Daoy (cell line): ENCODE measurements at places on chromosomes 1 and 21.

DNA sequence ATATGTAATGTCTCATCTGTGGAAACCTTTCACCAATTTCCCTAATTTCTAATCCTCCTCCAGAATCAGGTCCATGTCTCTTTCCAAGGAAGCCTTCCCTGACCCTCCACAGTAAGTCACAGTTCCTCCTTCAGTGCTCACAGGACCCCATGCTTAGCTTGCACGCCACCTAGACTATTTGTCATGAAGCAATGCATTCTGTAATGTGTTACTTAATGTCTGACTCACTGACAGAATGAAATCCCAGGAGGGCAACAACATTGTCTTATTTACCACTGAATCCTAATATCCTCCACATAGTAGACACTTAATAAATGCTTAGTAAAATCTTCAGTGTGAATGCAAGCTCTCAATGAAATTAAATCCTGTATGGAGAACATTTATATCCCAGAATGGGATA lies 245.9 kb upstream of the PLD5 start:
- peak; percentile 33 for DNase-seq

DNA sequence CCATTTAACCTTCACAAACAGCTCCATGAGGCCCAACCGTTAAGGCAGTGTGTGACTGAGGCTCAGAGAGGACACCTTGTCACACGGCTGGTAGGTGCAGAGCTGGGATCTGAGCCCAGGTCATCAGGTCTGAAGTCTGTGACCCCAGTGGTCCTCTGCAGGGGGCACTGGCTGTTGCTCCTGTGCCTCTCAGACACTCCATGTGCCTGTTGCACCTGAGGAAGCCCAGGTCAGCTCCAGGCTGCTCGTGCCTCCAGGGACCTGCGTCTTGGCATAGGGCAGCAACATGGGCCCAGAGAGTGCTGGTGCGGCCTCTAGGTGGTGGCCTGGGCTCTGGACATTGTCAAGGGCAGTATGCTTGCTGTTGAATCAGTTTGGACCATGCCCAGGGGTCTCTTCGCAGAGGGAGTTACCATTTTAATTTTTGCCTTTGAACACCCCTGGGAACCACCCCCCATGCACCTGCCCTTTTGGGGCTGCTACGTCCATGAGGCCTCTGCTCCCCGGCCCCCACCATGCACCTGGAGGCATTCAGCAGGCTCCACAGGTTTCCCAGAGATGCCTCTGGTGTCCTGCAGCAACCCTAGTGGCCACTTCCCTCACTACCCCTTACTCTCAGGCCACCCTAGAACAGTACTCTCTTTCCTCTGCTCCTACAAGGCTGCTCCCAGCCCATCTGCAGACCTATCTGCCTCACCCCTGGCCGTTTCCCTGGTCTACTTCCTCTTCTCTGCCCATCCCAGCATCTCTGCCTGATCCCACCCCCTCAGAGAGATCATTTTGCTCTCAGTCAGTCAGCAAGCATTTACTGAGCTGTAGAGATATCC lies 25.2 kb upstream of the EPS8L3 start:
- no peak for DNase-seq

DNA sequence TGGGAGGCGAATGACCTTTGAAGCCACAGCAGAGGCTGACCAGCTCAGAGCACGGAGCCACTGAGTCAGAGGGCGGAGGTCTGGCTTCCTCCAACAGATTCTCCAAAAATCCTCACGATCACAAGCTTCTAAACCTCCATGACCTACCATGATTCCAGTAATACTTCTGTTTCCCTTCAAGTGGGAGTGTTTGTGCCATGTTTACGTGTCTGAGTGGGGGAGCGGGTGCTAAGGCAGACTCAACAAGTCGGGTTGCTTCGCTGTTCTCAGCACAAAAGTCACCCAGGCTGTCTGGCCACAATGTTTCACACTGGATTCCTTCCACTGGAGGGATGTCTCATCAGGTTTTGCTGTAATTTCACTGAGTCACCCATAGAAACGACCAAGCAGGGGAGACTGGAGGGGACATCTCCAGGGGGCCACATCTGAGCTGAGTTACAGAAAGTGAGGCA lies 86.2 kb downstream of the SLC66A1 start:
- peak; percentile 90 for DNase-seq

DNA sequence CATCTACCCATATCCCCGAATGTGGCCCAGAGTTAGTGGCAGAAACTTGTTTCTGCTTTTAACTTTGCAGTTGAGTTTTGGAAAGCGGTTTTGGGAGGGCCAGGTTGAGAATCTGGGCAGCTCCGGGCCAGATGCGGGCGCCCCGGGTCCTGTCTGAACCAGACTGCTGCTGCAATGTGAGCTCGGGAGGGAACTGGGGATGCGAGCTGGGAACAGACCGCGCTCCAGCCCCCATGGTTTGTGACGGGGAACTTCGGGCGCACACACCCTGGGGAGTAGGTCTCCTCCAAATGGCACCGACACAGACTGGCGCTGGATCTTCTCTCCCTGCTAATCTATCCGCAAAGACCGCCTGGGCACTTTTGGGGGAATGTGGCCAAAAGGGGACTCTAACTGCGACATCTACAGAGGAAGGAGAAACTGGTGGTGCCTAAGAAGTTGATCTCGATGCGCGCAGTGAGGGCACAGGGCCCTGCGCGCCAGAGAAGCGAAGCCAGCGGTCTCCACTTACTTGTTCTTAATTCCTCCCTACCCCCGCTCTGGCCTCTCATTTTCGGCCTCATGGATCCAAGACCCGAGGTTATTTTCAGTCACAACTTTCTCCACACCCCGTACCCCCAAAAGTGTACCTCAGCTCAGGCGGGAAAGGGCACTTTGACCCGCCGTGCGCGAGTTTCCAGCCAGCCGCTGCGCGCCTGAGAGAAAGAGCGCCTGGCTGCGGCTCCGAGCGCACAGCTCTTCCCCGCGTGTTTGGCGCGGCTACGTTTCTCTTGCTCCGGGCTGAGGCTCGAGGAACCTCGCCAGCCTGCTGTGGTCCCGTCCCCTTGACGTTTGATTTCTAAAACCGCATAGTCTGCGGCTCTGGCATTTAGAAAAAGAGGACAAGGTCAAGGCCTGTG lies 411.0 kb upstream of the ESRRG start:
- peak; percentile 10 for DNase-seq

- DNase-seq: no peak
Measured at GRCh38 chr1:20417581-20417980, 68.4 kb downstream of the CAMK2N1 start.

GRCh38 chr1:3156936-3157335 lies 87.9 kb downstream of the PRDM16 start:
- DNase-seq: no peak

- DNase-seq: no peak
Measured at GRCh38 chr21:27261676-27262075, 294.8 kb upstream of the ADAMTS5 start.

DNA sequence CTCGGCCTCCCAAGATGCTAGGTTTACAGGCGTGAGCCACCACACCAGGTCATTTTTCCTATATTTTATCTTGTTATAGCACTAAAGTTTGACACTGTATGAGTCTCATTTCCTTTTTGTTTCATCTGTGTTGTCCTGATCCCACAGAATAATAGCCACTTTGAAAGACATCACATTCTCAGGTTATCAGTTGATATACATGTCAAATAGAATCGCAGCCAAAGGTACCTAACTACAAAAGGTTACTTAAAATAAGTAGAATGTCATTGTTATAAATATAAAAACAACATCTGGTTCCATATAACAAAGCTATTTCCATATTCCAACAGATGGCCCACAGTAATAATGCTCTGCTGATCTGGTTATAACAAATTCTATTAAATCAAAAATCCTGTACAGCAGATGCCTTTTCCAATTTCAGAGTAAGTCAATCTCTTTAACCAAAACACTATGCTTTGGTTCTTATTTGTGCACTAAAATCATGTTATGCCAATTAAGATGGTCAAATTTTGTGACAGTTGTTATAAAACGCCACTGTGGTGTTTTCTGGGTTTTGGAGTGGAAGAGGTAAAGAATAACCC lies 6.0 kb downstream of the FOXJ3 start:
- DNase-seq: no peak

DNA sequence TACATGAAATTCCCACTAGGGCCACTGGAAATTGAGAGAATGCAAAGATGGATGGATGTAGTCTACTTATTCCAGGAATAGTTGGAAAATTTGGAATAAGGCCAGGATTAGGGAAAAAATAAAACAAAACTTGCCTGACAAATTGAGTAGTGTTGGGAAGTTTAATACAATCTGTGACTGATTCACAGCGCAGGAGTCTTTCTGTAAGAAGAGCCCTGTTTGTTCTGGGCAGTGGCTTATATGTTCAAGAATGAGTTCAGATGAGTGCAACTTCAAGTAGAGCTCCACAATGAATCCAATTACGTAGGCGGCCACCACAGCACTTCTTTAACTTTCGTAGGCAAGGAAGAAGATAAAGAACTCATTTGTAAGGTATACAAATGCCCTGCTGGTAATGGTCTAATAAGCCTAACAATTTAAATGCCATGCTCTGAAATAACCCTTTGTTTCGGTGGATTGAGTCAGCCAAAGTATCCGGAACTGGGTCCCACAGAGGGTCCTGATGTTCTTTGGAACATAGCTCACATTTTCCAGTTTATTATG lies 47.1 kb upstream of the KCNE1 start:
- no peak for DNase-seq

GRCh38 chr1:16628361-16629111 lies 15.2 kb upstream of the NBPF1 start:
- no peak for DNase-seq

GRCh38 chr1:236861560-236862218 lies 66.6 kb downstream of the MTR start:
- DNase-seq: no peak

- DNase-seq: no peak
Measured at GRCh38 chr1:199799116-199799515, 228.4 kb upstream of the NR5A2 start.

DNA sequence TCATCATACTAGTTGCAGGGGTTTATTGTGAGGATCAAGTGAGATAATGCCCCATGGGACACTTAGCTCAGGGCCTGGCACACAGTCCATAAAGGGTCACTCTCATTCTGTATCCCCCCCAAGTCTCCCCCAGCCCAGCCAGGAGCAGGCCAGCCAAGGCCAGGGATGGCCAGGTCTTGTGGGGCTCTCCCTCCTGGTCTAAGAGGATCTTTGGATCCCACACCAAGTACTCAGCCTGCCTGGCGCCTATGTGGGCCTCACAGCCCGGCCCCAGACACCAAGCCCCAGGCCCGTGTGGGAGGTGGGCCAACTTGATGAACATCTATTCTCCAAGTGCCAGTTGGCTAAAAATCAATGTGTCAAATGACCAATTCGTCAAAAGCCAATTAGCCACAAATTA lies 117.8 kb downstream of the GLIS1 start:
- DNase-seq: no peak

DNA sequence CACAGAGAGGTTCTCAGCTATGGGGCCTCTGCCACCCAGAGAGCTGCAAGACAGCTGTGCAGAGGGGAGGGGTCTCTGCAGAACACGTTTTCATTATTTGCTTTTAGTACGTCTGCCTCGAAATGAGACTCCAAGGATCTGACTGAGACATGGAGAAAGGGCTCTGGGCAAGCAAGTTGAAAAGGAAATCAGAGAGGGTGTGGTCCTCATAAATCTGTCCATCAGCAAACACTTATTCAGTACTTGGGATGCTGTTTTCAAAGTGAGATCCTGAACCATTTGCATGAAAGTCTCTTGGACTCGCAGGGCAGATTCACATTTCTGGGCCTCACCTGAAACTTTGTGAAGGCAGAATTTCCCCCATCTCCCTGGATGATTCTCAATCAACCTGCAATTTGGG lies 197.4 kb upstream of the GALNT2 start:
- no peak for DNase-seq

GRCh38 chr1:71351438-71351837 lies 270.6 kb upstream of the ZRANB2 start:
- no peak for DNase-seq
